ENCODE measurements at places on chromosomes 12 and 14.

- DNase-seq: no peak
These were observed 1.5 kb upstream of the PPP1CC start for GRCh38 chr12:110744151-110744571.

- DNase-seq: no peak
These were observed 15.4 kb downstream of the TRIM9 start for GRCh38 chr14:51079489-51079888.

GRCh38 chr14:94952097-94952496 lies 182.2 kb upstream of the GSC start:
- no peak for DNase-seq

DNA sequence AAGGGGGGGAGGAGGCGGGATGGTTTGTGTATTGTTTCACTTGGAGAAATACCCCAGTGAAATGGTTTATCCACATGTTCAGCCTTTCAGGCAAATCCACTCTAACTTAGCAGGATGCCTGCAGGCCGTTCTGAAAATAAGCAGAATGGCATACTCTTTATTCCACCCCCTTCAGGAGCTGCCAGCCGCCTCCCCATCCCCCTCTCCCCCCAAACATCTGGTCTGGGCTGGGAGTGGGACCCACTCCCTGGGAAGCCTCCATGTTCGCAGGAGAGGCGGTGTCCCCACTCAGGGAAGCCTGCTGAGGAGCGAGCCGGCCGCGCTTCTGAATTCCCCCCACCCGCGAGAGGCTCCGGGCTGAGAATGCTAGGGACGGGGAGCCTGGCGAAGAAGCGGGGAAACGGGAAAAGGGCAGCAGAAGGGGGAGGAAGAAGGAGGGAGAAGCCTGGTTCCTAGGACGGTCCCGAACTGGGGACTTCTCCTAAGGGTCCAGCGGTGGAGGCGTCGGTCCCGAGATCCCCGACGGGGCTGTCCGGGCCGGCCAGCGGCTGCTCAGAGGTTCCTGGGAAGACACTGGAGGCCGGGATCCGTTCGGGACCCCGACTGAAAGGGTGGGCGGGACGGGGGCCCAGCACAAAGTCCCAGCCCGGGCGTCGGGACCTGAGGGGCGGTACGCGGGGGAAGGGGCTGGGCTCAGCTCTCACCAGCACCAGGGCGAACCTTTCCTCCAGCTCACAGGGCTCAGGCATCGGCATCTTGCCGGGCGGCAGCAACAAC lies 666 bp downstream of the FMNL3 start:
- peak; percentile 51 for DNase-seq

GRCh38 chr14:22658946-22659345 lies 14.8 kb upstream of the OR6J1 start:
- no peak for DNase-seq

GRCh38 chr14:75944607-75945241 lies 37.1 kb downstream of the TGFB3 start:
- DNase-seq: no peak

DNA sequence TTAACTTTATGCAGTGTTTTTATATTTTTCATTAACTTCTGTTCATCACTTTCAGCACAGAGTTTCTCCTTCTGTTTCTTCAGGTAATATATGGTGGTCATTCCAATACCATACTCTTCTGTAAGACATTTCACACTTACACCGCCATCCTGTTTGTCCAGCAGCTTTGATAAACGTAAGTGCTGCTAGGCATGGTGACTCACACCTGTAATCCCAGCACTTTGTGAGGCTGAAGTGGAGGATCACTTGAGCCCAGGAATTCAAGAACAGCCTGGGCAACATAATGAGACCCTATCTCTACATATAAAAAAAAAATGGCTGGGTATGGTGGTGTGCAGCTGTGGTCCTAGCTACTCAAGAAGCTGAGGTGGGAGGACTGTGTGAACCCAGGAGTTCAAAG lies 55.8 kb downstream of the EXOC5 start:
- DNase-seq: no peak

GRCh38 chr12:25644979-25645378 lies 91.9 kb upstream of the LMNTD1 start:
- no peak for DNase-seq

Measured in Caco-2 (cell line).